Stimulated activated CD4-positive, alpha-beta T cell treated with anti-CD3 and anti-CD28 coated beads, Interleukin-1b, Interleukin-23, amount 100 ng/mL, for 1 hour (primary cell): ENCODE measurements at places on chromosomes 5 and 9.

- DNase-seq, result no peak
These were observed 82.2 kb upstream of the CXCL14 start for GRCh38 chr5:135660826-135661575.

DNA sequence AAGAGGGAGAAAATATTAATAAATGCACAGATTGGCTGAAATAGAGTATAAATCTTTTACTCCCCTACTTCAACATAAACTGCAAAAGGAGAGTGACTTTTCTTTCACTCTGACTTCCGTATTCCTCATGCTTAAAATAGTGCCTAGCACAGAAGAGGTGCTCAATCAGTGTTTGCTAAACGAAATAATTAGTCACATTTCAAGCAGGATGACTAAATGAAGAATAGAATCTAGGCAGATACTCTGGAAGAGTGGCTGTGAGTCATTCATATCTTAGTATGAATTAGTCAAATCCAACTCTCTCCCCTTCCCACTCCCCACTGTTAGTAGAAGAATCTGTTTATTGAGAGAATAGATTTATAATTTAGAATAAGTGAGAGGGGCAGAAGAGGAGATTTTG is 4.8 kb downstream of the CD274 start:
- no peak for DNase-seq

GRCh38 chr9:127505396-127506116 is 54.2 kb downstream of the LRSAM1 start:
- DNase-seq, result no peak

DNA sequence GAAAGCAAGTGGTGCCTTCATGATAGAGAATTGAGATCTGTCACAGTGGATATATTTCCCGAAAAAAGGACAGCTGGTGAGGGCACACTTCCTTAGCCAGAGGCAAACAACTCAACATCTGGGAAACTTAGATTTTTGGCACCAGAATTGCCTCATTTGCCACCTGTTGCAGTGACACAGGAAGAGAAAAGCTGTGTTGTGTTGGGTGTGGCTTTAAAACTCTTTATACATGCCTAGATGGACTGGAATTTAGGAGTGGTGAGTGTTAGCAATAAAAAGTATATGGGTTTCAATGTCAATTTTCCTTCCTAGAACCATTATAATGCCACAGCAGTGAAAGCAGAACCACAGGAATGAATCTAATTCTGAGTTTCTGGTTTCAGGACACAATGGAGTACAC is 62.6 kb upstream of the CEMIP2 start:
- no peak for DNase-seq

GRCh38 chr9:70983723-70984295 is 137.6 kb downstream of the TRPM3 start:
- no peak for DNase-seq

- no peak for DNase-seq
These were observed 171.9 kb downstream of the GAPVD1 start for GRCh38 chr9:125433461-125434011.
